Endothelial cell of umbilical vein (primary cell): ENCODE measurements at places on chromosomes 7 and 10.

DNA sequence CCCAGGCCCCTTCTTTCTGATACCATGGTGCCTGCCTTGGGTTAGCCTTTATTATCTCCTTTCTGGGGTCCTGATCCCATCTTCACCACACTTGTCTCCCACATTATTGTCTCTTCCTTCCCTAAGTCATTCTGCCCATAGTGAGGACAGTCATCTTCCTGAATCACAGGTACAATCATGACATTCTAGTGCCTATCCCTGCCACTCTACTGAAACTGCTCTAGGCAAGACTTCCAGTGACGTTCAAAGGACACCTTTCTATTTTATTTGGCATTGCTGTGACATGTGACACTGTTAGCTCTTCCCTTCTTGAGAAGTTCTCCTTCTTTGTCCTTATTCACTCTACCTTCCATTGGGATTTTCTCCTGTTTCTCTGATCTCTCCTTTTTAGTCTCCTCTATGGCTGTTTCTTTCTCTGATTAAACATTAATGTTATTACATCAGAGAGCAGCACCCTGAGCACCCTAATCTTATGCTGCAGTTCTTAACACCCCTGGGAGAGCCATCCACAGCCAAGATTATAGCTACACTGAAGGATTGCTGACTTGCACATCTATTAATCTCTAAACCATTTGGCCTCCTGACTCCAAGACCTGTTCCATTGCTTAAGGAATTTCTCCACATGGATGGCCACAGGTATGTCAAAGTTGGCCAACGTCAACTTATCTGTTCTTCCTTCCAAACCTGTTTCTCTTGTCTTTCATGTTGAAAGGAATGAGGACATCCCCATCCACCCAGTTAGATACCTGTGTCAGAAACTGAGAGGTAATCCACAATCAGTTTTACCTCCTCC is 10.9 kb downstream of the MACC1 start:
- no peak for DNase-seq

DNA sequence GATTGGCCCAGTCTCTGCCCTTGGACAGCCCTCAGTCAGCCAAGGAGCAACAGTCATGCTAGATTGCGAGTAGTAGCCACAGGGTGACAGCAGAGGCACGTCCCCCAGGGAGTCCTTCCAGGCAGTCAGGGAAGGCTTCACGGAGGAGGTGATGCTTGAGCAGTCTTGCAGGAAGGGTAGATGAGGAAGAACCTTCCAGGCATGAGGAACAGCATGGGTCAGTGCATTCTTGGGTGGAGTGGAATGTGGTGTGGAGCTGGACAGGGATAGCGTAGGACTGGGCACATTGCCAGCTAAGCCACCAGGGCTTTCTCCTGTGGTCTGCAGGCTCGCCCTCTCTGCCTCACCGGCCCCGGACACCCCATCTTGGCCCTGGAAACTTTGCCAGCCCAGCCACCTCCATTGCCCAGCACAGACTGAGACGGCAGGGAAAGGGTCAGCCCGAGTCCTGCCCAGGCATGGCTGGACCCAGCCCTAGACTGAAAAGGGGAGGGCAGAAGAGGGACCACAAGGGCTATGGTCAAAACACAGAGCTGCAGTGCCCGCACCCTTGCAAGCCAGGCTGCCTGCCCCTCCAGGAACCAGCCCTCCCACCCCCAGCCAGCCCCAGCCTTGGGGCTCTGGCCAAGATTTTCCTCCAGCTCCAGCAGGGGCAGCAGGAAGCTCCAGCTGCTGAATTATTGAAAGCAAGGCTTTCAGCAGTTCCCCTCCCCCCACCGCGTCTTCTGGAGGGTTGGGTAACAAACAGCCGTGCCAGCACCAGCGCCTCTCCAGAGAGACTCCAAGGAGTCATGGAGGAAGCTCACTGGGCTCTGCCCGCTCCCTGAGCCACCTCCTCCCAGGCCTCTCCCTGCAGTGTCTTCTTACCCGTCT is 18.7 kb downstream of the SRRM3 start:
- no peak for DNase-seq

DNA sequence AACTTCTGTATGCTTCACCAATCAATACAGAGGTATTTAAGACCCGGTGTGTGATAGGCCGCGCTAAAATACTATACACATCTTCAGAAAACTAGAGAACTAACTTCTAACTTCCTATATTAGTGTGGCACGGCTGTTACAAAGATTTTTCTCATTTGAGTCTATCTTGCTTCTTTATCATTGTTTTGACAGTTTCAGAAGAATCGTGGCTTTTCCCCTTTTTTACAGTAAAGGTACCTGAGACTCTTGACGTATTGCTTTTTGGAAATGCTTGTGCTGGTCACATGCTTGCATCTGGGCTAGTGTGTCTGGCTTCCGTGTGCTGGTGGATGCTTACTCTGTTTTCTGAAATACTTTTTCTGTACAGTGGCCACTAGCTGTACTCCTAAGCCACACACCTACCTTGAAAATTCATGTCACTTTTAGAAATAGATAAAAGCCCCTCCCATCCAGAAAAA is 12.7 kb downstream of the IKZF1 start:
- DNase-seq: no peak

DNA sequence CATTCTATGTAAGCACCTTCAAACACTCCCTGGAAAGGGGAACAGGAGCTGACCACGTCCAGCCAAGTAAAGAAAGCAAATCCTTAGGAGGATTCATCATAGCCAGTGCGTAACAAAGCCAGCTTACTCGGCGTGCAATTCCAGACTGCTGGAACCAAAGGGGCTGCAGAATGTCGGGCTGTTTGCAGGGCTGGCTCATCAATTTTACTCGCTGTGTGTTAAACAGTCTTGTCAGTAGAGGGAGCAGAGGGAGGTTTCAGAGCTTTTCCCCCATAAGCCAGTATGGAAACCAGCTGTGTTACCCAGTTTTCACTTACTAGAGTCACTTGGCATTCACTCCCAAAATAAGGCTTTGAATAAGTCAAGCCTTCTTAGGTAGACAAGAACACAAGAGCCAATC is 127.1 kb downstream of the KMT2E start:
- peak; percentile 33 for DNase-seq

GRCh38 chr10:45001381-45002148 is 842 bp downstream of the ZNF22 start:
- DNase-seq: peak; percentile 94

DNA sequence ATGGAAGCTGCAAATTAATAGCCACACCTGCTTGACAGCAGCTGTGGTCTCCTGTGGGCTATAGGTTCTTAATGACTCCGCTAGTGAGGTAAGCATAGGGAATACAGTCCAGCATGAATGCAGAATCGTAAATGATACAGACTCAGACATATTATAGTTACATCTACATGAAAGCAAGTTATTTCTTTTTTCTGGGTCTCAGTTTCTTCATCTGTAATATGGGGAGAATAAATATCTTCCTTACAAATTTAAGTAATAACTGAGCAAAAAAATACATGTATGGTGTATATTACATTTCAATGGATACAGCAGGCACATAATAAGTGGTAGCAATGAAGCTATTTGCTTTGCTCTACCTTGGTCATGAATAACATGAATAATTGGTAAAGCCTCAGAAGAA is 245.9 kb upstream of the RHOBTB1 start:
- no peak for DNase-seq

DNA sequence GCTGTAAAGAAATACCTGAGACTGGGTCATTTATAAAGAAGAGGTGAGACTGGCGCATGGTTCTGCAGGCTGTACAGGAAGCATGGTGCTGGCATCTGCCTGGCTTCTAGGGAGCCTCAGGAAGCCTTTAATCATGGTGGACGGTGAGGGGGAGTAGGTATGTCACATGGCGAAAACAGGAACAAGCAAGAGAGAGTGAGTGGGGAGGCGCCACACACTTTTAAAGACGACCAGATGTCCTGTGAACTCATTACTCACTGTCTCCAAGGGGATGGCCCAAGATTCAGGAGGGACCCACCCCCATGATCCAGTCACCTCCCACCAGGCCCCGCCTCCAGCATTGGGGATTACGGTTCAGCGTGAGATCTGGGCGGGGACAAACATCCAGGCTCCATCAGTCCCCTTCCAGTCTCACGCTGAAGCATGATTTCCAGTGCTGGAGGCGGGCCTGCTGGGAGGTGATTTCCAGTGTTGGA is 3.2 kb downstream of the ZNF316 start:
- peak; percentile 35 for DNase-seq

- DNase-seq: no peak
Observed at GRCh38 chr10:19290770-19291169, 242.2 kb downstream of the MALRD1 start.

DNA sequence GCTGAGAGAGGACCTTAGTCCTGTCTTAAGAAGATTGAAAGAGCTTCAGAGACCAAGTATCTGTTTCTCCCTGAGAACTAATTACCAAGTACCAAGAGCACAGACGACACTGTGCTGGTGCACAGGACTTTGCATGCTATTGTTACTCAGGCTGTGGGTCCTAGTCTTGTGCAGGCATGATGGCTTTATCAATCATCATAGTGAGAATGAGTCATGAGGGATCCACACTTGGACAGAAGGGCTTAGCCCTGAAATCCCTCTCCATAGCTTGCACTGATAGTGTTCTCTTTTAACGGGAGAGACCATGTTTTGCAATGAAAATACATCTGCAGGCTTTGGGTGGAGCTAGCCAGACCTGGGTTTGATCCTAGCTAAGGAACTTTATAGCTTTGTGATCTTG is 93.3 kb downstream of the SORCS3 start:
- no peak for DNase-seq

- DNase-seq: no peak
Observed at GRCh38 chr10:89080660-89081059, 90.1 kb downstream of the FAS start.

GRCh38 chr7:25288556-25289307 is 60.4 kb upstream of the NPVF start:
- no peak for DNase-seq

DNA sequence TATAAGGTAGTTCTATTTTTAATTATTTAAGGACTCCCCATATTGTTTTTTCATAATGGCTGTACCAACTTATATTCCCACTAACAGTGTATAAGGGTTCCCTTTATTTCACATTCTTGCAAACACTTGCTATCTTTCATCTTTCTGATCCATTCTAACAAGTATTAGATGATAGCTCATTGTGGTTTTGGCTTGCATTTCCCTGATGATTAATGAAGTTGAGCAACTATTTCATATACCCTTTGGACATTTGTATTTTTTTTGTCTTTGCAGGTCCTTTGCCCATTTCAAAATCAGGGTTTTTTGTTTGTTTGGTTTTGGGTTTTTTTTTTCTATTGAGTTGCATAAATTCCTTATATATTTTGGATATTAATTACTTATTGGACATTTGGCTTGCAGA is 107.2 kb downstream of the EPC1 start:
- no peak for DNase-seq

DNA sequence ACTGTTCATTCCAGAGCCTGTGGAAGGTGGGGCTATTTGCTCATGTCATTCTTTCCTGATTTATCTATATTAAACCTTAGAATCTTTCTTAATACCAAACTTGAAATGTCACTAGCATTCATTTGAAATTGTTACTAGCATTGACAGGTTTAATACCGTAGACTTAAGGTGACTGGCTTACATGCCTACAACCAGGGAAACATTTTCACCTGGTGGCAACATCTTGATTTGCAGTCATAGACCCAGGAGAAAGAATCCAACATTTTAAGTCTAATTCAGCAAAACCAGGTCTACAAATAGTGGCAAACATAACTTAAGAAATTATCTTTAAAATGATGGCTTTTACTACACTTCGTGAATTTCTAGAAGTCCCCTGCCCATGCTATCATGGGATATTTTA is 353.7 kb downstream of the HTR7 start:
- DNase-seq: no peak

GRCh38 chr10:20817646-20818045 is 79.5 kb downstream of the NEBL start:
- no peak for DNase-seq

GRCh38 chr10:74275755-74276290 is 124.8 kb downstream of the ADK start:
- no peak for DNase-seq

DNA sequence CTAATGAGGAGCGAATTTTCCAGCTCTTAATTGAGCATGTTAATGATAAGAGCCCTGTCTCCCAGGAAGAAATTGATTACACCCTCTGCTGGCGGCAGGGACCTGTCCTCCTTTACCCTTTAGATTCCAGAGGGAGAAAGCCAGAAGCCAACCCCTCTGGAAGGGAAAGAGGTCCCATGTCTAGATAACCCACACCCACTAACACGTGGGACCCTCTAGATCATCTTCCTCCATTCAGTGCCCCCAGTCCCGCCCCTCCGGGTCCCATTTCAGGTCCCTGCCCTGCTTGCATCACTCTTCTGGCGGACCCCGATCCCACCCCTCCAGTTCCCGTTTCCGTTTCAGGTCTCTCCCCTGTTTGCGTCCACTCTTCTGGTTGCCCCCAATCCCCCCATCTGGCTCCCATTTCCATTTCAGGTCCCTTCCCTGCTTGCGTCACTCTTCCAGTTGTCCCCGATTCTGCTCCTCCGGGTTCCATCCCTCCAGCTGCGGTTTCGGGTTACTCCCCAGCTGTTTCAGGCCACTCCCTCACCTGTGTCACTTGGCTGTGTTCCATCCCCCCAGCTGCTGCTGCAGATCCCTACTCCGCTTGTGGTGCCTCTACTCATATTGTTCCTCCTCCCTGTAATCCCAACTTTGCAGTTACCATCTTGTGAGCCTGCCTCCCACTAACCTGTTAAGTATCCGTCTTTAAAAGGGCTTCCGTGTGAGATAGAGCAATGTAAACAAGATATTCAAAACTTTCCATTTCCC is 202.4 kb downstream of the SH2D4B start:
- DNase-seq: no peak

- no peak for DNase-seq
Observed at GRCh38 chr10:117260084-117260483, 19.2 kb downstream of the SLC18A2 start.

DNA sequence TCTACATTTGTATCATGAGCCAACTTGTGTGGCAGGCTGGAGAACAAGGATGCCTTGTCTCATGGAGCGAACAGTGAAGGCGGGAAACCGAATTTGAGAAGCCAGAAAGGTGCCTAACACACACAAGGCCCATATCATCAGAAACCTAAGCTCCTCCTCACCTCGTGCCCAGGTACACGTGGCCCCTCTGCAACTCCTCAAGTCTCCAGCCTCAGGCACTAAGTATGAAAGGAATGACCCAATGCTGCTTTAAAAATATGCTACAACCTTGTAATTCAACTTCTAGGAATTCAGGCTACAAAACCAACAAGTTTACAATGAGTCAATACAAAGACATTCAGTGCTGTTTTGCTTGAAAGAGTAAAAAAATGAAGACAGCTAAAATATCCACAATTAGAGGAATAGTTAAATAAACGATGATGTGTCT is 95.7 kb downstream of the CDK6 start:
- DNase-seq: no peak

DNA sequence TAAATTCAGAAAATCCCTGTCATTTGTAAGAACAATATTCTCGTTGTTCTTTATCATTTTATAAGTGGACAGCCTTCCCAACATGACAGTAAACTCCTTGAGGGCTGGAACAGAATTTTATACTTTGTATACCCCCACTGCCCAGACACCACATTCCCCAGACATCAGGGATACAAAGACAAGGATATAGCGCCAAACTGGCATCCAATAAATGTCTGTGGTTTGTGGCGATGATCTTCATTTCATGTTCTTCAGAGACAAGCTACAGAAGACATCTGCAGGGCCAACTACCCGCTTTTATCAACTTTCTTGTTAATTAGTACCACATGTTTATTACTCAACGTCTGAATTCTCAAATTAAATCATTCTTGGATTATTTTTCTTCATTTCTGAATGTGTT is 155.9 kb downstream of the ATE1 start:
- no peak for DNase-seq

- DNase-seq: no peak
Observed at GRCh38 chr7:16668049-16668858, 22.3 kb downstream of the BZW2 start.

- no peak for DNase-seq
Observed at GRCh38 chr7:99499371-99499720, 735 bp downstream of the ZNF394 start.

- no peak for DNase-seq
Observed at GRCh38 chr7:13069841-13070240, 382.4 kb downstream of the ARL4A start.
